ENCODE measurements at places on chromosomes 1 and 21. TPM values are rescaled to one million over a fixed set of nuclear protein-coding genes. Genes with fewer than 3 reads are reported as not detected.

GRCh38 chr1:108719656-108720435 is 7.1 kb downstream of the FNDC7 start:
- H3K4me3 ChIP-seq: no peak overlapping the region
- H3K27ac ChIP-seq: no peak overlapping the region
- no peaks in the 10 kb centered on the region for H3K4me1 ChIP-seq
- DNase-seq: no peak

DNA sequence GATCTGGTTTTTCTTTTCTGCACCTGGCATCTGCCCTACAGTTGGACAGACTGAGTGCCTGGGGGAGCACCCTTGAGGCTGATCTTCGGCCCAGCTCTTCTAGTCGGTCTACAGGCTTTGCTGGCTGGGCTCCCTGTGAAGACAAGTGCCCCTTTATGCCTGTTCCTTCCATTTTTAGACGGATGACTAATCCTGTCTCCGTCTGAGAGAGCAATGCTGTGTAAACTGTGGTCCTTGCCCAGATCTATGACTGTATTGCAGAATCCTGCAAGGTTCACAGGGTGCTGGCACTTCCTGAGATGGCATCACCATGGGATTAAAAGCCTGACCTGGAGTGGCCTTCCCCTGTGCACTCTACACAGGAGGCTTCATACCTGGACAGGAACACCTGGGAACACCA is 47.6 kb upstream of the SAMD13 start:
- no peaks in the 10 kb centered on the region for H3K36me3 ChIP-seq
- H3K27me3 ChIP-seq: no peaks in the 10 kb centered on the region
- DNase-seq: no peak
- H3K27ac ChIP-seq: no peak overlapping the region

Gene LORICRIN
- not detected for total RNA-seq

DNA sequence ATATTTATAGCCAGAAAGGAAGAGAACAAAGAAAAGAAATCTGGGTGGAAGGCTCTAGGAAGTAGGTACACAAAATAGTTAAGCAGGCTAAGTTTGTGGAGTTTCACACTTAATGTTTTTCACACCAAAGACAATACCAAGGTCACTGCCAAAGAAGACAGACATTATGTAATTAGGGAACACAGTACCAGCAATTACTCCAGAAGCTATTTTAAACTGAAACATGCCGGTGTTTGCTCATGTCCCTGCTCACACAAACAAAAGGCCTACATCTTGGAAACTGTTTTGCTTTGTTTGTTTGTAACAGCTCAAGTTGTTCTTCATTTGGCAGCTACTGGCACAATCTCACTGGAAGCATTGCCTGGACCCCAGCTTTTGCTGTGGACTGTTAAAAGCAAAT is 88.5 kb upstream of the DAB1 start:
- no peaks in the 10 kb centered on the region for H3K36me3 ChIP-seq
- no peak overlapping the region for H3K27ac ChIP-seq
- H3K27me3 ChIP-seq: no peaks in the 10 kb centered on the region
- H3K4me3 ChIP-seq: no peak overlapping the region

Gene SLC2A5
- 1.1 TPM for total RNA-seq

DNA sequence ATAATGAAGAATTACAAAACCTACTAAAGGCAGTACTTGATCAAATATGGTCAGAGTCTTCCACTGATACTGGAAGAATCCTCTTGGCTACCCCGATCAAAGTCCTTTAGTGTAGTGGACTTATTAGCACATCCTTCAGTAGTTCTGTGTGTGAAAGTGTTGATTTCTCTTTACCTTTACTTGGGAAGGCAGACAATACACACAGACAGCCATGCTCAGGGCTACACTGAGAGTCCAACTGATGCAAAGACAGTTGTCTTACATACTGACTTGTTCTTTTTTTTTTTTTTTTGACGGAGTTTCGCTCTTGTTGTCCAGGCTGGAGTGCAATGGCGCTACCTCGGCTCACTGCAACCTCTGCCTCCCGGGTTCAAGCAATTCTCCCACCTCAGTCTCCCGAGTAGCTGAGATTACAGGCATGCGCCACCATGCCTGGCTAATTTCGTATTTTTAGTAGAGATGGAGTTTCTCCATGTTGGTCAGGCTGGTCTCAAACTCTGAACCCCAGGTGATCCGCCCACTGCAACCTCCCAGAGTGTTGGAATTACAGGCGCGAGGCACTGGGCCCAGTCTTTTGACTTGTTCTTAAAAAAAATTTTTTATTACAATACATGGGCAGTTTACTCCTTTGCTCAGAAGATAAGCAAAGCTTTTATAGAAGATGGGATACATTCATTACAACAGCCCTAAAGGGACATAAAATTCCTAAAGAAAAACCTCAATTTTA is 3.5 kb upstream of the PTTG1IP start:
- peaks cover 11% of the 10 kb centered on the region for H3K4me1 ChIP-seq
- no peak for DNase-seq
- H3K27ac ChIP-seq: no peak overlapping the region
- no peaks in the 10 kb centered on the region for H3K36me3 ChIP-seq
- H3K27me3 ChIP-seq: no peaks in the 10 kb centered on the region

GRCh38 chr21:34639882-34640788 is 25.2 kb upstream of the RCAN1 start:
- H3K4me3 ChIP-seq: no peak overlapping the region
- H3K27ac ChIP-seq: no peak overlapping the region
- no peaks in the 10 kb centered on the region for H3K27me3 ChIP-seq
- H3K36me3 ChIP-seq: no peaks in the 10 kb centered on the region
- no peak for DNase-seq

GRCh38 chr1:113429461-113430153 is 39.3 kb downstream of the MAGI3 start:
- no peak overlapping the region for H3K27ac ChIP-seq
- H3K36me3 ChIP-seq: no peaks in the 10 kb centered on the region
- H3K4me1 ChIP-seq: no peaks in the 10 kb centered on the region
- no peak overlapping the region for H3K4me3 ChIP-seq
- H3K27me3 ChIP-seq: no peaks in the 10 kb centered on the region
- no peak for DNase-seq

All from uterus (tissue), 4 donors.